ENCODE measurements at places on chromosomes 4 and X.

DNA sequence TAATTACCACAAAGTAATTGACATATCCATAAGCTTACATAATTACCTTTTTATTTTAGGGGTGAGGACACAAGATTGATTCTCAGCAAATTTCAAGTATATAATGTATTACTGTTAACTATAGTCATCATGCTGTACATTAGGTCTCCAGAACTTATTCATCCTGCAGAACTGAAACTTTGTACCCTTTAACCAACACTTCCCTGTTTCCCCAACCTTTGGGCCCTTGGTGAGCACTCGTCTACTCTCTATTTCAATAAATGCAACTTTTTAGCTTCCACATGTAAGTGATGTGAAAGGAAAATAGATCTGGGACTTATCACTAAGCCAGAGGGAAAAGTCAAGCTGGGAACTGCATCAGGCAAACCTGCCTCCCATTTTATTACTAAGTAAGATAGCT lies 33.6 kb upstream of the CCNG2 start:
- no peak overlapping the region for H3K4me3 ChIP-seq
- peaks cover 7% of the 10 kb centered on the region for H3K4me1 ChIP-seq
- DNase-seq: no peak
- no peaks in the 10 kb centered on the region for H3K36me3 ChIP-seq

- H3K27me3 ChIP-seq: no peaks in the 10 kb centered on the region
- no peaks in the 10 kb centered on the region for H3K4me1 ChIP-seq
- H3K27ac ChIP-seq: no peak overlapping the region
- DNase-seq: no peak
- no peaks in the 10 kb centered on the region for H3K36me3 ChIP-seq
These were observed 161.6 kb upstream of the NWD2 start for GRCh38 chr4:37082912-37083311.

- no peaks in the 10 kb centered on the region for H3K4me1 ChIP-seq
- H3K4me3 ChIP-seq: no peak overlapping the region
These were observed 112.7 kb upstream of the DUSP21 start for GRCh38 chrX:44731160-44731559.

DNA sequence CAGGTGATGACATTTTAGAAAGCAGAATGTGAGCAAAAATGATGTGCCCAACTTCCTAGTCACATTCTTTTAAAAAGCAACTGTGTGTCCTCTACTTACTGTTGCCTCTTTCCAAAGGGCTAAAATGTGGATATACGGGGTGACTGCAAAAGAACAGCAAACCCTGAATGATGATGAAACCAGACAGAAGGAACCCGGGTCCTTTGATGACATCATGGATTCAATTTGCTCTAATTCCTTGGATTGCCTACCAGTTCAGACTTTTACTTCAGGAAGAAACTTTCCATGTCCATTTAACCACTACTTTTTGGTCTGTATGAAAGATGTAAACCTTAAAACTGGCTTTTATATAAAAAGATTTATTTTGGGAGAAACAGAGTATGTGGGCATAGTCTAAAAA lies 190.9 kb upstream of the MAB21L2 start:
- H3K4me3 ChIP-seq: no peak overlapping the region
- H3K27ac ChIP-seq: no peak overlapping the region
- no peaks in the 10 kb centered on the region for H3K27me3 ChIP-seq
- H3K4me1 ChIP-seq: no peaks in the 10 kb centered on the region

GRCh38 chr4:11485926-11486325 lies 57.2 kb upstream of the HS3ST1 start:
- no peaks in the 10 kb centered on the region for H3K36me3 ChIP-seq
- no peak overlapping the region for H3K27ac ChIP-seq
- H3K4me1 ChIP-seq: no peaks in the 10 kb centered on the region
- no peaks in the 10 kb centered on the region for H3K27me3 ChIP-seq
- DNase-seq: no peak

DNA sequence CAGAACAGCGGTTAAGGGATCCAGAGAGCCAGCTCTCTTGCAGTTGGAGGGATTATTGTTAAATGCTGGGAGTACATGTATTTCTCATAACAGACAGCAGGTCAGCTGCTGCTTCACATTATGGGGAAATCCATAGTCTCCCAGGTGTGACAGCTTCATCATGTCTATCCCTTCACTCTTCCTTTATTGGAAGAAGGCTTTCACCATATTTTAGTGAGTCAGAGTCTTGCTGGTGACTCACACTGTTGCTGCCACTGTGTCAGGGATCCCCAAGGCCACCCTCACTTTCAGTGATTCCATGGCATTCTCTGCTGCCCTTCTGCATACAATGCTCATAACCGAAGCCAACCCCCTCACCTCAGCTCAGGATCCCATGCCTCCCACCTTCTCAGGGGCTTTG lies 32.9 kb upstream of the PAGE5 start:
- H3K36me3 ChIP-seq: no peaks in the 10 kb centered on the region
- H3K4me1 ChIP-seq: no peaks in the 10 kb centered on the region

- no peak overlapping the region for H3K4me3 ChIP-seq
- DNase-seq: no peak
These were observed 30.7 kb upstream of the KCNE5 start for GRCh38 chrX:109655502-109656201.

- no peaks in the 10 kb centered on the region for H3K36me3 ChIP-seq
- H3K27me3 ChIP-seq: no peaks in the 10 kb centered on the region
- H3K4me3 ChIP-seq: no peak overlapping the region
These were observed 107.6 kb downstream of the DLG3 start for GRCh38 chrX:70552130-70552704.

GRCh38 chr4:108834835-108835384 lies 72.1 kb upstream of the ETNPPL start:
- no peak overlapping the region for H3K27ac ChIP-seq
- H3K36me3 ChIP-seq: no peaks in the 10 kb centered on the region
- no peak overlapping the region for H3K4me3 ChIP-seq
- no peak for DNase-seq
- H3K4me1 ChIP-seq: peaks cover 25% of the 10 kb centered on the region
- H3K27me3 ChIP-seq: no peaks in the 10 kb centered on the region

DNA sequence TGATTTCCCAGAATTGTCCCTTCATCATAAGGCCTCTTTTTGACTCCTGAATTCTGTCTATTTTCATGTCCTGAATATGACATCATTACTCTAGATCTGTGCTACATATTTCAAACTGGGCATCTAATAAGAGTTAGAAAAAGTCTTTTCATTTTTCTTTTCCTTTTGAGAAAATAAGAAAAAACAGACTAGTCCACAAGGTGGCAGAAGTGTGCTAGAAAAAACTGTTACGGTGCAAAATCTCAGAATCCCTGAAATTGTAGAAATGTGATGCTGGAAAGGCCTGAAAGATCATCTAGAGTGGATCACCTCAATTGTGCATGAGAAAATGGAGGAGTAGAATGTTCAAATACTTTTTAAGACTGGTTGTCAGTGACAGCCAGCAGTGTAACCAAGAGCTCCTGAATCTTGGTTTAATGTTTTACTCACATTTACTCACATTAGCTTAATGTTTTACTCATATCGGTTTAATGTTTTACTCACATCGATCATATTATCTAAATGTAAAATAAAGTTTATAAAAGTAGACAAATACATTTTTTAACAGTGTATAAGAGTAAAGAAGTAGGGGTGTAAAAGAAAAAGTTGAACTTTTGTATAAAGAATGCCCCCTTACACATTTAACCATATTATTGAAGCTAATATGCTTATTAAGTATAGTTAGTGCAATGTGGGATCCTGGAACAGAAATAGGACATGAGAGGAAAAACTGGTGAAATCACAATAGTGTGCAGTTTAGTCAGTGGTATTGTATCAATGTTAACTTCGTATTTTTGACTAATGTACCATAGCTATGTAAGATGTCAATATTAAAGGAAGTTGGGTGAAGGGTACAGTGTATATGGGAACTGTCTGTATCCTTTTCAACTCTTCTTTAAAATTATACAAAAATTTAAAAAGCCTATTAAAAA lies 15.2 kb downstream of the ASB11 start:
- H3K4me3 ChIP-seq: peak overlapping the region; percentile 37
- H3K27ac ChIP-seq: peak overlapping the region; percentile 85
- H3K4me1 ChIP-seq: peaks cover 41% of the 10 kb centered on the region
- DNase-seq: no peak
- no peaks in the 10 kb centered on the region for H3K36me3 ChIP-seq

- H3K4me1 ChIP-seq: no peaks in the 10 kb centered on the region
- DNase-seq: no peak
- no peak overlapping the region for H3K27ac ChIP-seq
- no peaks in the 10 kb centered on the region for H3K27me3 ChIP-seq
- H3K4me3 ChIP-seq: no peak overlapping the region
These were observed 21.7 kb upstream of the CD40LG start for GRCh38 chrX:136626237-136626636.

- H3K27me3 ChIP-seq: peaks cover 14% of the 10 kb centered on the region
- H3K36me3 ChIP-seq: no peaks in the 10 kb centered on the region
- DNase-seq: no peak
- H3K4me3 ChIP-seq: no peak overlapping the region
These were observed 43.0 kb downstream of the ENPEP start for GRCh38 chr4:110518889-110519490.

GRCh38 chr4:78121338-78121904 lies 64.3 kb downstream of the FRAS1 start:
- no peaks in the 10 kb centered on the region for H3K27me3 ChIP-seq
- no peaks in the 10 kb centered on the region for H3K36me3 ChIP-seq
- peak overlapping the region; percentile 66 for H3K27ac ChIP-seq
- no peak overlapping the region for H3K4me3 ChIP-seq
- peaks cover 10% of the 10 kb centered on the region for H3K4me1 ChIP-seq

DNA sequence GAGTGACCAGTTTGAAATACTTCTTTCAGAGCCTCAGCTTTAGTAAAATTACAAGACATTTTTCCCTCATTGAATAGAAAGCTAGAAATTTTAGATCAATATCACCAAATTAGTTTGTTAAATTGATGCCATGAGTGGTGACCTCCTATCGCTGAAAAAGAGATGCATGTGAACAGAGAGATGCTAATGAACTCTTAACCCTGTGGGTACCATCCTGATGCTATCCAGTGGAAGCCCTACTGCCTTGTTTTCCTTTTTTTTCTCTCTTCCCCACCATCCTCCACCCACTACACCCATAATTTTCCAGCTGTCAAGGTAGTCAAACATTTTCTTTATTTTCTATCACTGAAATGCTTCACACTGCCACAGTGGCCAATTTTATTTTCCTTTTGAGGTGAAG lies 61.9 kb downstream of the PPEF1 start:
- H3K27me3 ChIP-seq: no peaks in the 10 kb centered on the region
- no peak for DNase-seq
- H3K4me3 ChIP-seq: no peak overlapping the region
- no peak overlapping the region for H3K27ac ChIP-seq
- no peaks in the 10 kb centered on the region for H3K36me3 ChIP-seq

- no peak overlapping the region for H3K27ac ChIP-seq
- no peaks in the 10 kb centered on the region for H3K27me3 ChIP-seq
- DNase-seq: no peak
- peaks cover 7% of the 10 kb centered on the region for H3K36me3 ChIP-seq
- H3K4me1 ChIP-seq: no peaks in the 10 kb centered on the region
These were observed 186.5 kb downstream of the RAP1GDS1 start for GRCh38 chr4:98447648-98448047.

DNA sequence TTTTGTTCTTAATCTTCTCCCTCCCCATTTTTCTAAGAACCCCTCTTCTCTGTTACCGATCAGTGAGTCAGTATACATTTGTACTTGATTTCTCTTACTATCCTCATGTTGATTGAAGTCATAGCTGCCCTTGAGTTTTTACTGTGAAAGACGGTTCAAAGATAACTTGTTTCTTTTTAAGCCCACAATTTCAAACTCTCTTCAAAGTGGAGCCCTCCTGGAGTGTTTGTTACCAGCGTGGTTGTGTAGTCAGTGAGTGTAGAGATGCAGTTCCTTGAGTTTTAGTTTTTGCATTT lies 7.9 kb downstream of the PPP1R3F start:
- peak overlapping the region; percentile 30 for H3K27ac ChIP-seq
- DNase-seq: no peak
- no peaks in the 10 kb centered on the region for H3K36me3 ChIP-seq

GRCh38 chrX:106040861-106041260 lies 2.3 kb upstream of the SERPINA7 start:
- H3K27ac ChIP-seq: no peak overlapping the region
- H3K4me3 ChIP-seq: no peak overlapping the region
- H3K4me1 ChIP-seq: no peaks in the 10 kb centered on the region
- no peaks in the 10 kb centered on the region for H3K36me3 ChIP-seq
- DNase-seq: no peak

GRCh38 chrX:131613260-131613659 lies 69.4 kb downstream of the OR13H1 start:
- DNase-seq: no peak
- no peak overlapping the region for H3K4me3 ChIP-seq
- no peaks in the 10 kb centered on the region for H3K27me3 ChIP-seq
- no peaks in the 10 kb centered on the region for H3K36me3 ChIP-seq
- no peaks in the 10 kb centered on the region for H3K4me1 ChIP-seq

DNA sequence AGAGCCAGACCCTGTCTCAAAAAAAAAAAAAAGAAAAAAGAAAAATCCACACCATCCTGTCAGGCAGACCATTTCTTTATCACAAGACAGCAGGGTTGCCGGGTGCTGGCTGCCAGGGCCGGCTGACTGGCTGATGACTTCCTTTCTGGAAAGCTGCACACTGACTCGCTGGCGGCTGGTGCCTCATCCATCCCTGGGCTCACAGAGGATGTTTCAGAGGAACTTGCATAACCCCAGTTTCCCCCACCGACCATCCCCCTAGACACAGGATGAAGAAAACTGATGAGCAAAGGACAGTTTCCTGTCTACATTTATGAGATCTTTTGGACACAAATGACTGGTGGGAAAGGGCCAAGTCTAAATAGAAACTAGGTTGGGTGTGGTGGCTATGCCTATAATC lies 14.1 kb downstream of the HPSE start:
- H3K36me3 ChIP-seq: no peaks in the 10 kb centered on the region
- no peak overlapping the region for H3K4me3 ChIP-seq
- peaks cover 12% of the 10 kb centered on the region for H3K27me3 ChIP-seq
- H3K4me1 ChIP-seq: no peaks in the 10 kb centered on the region

DNA sequence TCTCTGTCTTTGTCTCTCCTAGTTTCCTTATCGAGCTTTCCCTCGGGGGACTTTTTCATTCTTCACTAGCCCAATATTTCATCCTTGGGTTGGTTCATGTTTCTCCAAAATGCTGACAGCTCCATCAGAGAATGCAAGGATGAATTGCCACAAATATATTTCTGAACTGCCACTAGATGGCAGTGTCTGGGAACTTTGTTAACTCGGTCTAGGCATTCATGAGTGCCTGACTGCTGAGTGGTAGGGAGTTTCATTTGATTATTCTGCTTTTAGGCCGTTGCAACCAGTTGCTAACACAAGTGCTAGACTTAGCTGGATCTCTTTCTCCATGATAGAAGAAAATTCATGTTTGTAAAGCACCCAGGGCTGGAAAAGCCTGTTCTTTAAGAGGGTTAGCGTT lies 73.5 kb upstream of the RAP2C start:
- H3K36me3 ChIP-seq: no peaks in the 10 kb centered on the region
- no peaks in the 10 kb centered on the region for H3K27me3 ChIP-seq
- no peaks in the 10 kb centered on the region for H3K4me1 ChIP-seq
- DNase-seq: no peak
- no peak overlapping the region for H3K27ac ChIP-seq
- H3K4me3 ChIP-seq: no peak overlapping the region

GRCh38 chr4:4693755-4694295 lies 152.0 kb upstream of the STX18 start:
- no peaks in the 10 kb centered on the region for H3K27me3 ChIP-seq
- H3K27ac ChIP-seq: no peak overlapping the region
- no peak for DNase-seq
- no peak overlapping the region for H3K4me3 ChIP-seq
- peaks cover 10% of the 10 kb centered on the region for H3K4me1 ChIP-seq
- H3K36me3 ChIP-seq: no peaks in the 10 kb centered on the region
